ENCODE measurements at places on chromosomes 5 and 9.
A peak's percentile ranks its signal among the peaks of the same experiment; 100 is the strongest.

GRCh38 chr5:115471345-115472063, 73.1 kb downstream of the FEM1C start:
- DNase-seq = no peak

- no peak for DNase-seq
These were observed 1.3 kb downstream of the PCSK5 start for GRCh38 chr9:75891771-75892215.

DNA sequence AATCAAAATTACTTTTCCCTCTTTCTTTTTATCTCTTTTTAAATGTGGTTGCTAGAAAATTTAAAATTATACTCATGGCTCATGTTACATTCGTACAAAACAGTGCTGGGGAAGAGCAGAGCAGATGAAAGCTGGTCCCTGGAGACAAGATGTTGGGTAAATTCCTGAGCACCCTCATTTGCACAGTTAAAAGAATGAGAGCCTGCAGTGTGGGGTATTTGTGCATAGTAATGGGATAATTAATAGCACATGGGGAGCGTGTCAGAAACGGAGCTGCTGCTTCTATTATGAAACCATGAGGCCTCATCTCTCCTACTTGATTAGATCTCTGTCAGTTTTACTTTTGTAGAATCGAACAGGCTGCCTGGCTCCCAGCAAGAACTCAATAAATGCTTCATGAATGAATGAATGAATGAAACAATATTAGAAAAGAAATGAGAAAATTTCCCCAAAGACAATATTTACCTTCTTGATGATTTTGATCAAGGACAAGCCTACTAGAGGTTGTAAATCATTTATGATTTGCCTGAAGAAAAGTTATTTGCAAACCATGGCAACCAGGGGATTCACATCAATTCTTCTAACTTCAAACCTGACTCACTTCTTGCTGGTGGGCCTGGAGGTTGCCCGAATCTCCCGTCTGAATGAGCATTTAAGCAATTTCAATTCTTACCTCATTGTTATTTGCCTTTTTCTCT, 177.2 kb upstream of the TUT7 start:
- no peak for DNase-seq

- no peak for DNase-seq
These were observed 222.5 kb downstream of the CHSY3 start for GRCh38 chr5:130126746-130127145.

DNA sequence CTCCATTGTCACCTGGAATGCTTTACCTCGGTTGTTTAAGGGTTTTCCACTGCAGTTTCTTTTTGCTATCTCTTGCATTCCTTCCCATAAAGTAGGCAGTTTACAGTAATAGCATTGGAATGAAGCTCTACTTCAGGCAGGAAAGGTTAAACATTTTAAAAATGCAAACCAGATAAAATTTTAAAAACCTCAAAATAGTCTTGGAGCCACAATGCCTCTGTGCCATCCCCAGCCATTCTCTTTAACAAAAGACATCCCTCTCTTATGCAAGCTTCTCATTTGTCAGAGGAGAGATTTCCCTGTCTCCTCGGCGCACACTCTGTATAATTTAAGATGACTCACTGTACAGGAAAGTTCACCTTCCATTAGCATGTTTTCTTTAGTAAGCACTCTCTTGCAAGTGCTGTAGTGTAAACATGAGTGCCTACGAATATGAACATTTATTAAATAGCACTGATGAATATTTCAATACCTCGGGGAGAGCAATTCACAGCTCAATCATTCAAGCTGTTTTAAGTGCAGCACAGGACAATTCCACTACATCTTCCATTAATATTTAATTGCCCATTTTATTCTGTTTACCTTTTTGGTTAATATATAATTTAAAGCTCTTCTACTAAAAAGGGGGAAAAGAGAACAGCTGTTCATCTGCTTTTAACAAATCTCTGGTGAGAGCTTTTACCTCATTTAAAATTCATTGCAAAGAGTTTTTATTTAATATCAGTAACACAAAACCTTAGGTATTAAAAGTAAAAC, 343.6 kb downstream of the SPATA31D1 start:
- DNase-seq = no peak

DNA sequence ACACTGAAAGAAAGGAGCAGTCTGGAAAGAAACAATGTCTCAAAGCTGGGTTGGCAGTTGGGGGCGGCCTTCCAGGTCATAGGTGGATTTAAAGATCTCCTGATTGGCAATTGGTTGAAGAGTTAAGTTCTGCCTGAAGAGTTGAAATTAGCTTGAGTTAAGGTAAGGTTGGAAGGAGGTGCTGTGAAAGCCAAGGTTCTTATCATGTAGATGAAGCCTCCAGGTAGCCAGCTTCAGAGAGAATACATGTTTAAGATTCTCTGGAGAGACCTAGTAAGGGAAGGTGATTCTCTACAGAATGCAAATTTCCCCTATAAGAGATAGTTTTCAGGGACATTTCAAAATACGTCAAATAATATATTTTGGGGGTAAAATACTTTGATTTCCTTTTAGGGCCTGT, 387.1 kb downstream of the TMEM232 start:
- no peak for DNase-seq

DNA sequence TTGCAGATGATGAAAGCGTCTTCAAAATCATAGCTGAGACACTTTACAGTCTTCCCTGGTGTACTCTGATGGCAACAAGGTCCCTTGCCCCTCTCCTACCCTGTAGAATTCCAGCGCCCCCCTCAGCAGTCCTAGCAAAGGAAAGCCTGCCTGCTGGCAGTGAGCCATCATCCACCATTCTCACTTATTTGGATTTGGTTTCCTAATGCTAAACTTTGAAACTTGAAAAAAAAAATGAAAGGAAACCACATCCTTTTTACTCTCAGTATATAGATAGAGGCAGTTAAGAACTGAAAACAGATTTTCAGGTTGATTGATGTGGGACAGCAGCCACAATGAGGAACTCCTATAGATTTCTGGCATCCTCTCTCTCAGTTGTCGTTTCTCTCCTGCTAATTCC, at the start of gene GZMA:
Gene GZMA, plus strand, starts transcription at position 299 of the 400 bp plus-strand sequence. Its CDS starts 37 bp downstream, at position 336.
- peak; percentile 36 for DNase-seq

- DNase-seq = no peak
These were observed 10.3 kb upstream of the YTHDC2 start for GRCh38 chr5:113503146-113503545.

DNA sequence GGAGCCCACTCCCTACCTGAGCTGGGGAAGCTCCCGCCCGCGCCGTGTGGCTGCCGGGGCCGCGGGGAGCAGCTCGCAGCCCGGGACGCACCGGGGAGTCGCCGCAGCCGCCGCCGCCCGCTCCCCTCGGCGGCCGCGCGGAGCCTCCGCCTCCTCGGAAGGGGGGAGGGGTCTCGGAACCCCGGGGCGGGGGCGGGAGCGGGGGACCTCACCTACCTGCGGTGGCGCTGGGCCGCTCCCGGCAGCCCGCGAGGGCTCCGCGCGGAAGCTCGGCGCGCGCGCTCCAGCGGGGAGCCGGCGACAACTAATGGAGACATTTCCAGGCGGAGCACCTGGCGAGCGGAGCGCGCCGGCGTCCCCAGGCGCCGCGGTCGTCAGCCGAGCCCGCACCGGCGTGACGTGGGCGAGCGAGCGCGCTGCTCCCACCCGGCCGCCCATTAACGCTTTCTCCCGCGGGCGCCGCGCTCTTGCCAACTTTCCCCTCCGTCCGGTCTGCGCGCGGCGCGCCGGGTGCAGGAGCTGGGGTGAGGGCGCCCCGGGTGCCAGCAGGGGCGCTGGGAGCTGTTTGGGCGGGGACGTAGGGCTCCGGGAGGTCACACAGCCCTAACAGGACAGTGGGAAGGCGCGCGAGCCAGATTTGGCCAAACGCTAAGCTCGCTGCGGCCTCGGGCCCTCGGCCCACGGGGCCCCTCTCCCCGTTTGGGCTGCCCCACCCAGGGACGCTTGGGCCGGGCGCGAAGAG, 4.3 kb upstream of the IRX4 start:
- no peak for DNase-seq

GRCh38 chr5:142097681-142098080, 10.9 kb upstream of the NDFIP1 start:
- DNase-seq = no peak

DNA sequence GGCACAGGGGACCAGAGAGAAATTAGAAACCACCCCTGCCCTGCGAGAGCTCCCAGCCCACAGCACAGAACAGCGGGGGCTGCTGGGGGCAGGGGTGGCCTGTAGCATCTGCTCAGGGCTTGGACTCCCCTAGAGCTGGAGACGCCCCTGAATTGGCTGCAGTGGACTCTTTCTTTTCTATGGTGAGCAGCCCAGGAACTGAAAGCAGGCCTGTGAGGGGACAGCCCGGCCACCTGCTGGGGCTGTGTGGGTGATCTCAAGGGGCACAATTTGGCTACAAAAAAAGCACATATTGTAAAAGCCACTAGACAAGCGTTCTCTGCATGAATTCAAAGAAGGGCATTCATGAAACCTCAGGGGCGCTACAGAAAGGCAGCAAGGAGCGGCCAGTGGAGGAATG, 57.5 kb upstream of the ICE1 start:
- DNase-seq = no peak

- no peak for DNase-seq
These were observed 118.4 kb upstream of the KCNN2 start for GRCh38 chr5:114243281-114243971.

GRCh38 chr5:171858303-171858702, 72.7 kb downstream of the SMIM23 start:
- DNase-seq = no peak

DNA sequence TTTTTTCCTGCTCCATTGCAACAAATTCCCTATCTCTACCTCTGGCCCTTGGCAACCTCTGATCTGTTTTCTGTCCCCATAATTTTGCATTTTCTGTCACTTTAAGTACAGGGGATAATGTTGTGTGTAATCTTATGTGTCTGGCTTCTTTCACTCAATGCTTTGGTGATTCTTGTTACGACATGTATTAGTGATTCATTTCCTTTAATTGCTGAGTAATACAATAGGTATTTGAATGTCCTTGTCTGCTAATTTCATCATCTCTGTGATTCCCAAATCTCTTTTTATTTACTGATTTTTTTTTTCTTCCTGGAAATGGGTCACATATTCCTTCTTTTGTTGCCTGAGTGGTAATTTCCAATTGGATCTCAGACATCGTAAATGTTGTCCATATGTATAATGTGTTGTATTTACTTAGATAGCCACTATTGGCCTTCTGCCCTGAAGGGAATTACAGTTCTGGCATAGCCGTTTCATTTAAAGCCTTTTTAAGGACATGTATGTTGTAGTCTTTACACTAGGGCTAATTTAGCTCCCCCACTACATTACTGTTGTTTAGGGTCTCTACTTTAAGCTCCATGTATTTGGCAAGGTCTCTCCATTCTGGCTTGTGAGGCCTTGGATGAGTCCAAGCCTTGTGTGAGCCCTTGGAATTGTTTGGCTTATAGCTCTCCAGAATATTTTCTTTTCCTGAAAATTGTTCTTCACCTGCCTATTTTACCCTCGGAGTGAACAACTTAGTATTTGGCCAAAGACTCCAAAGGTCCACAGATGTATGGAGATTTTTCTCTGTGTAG, 683.8 kb downstream of the LRRC70 start:
- DNase-seq = no peak

DNA sequence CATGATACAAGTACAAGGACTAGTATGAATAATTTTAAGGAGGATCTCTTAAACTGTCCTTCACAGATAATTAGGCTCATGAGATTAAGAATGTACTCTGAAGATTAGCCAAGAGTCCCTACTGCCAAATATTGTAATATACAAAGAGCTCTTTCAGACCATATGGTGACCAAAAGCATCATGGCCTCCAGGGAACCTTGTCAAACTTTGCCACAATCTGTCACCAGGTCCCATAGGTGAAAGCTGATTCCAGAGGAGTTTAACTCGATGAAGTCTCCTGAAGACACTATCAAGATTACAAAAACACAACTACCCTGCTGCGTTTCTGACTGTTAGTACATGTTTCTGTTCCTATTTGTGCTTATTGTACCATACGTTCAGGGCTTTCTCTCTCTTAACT, 395.4 kb upstream of the ITGA1 start:
- no peak for DNase-seq

GRCh38 chr9:129624168-129624759, 1.7 kb upstream of the NTMT1 start:
- DNase-seq = peak; percentile 67
